ENCODE measurements at places on chromosomes 2 and 18.

GRCh38 chr2:65043001-65043400 lies 13.2 kb upstream of the CEP68 start:
- DNase-seq: no peak

DNA sequence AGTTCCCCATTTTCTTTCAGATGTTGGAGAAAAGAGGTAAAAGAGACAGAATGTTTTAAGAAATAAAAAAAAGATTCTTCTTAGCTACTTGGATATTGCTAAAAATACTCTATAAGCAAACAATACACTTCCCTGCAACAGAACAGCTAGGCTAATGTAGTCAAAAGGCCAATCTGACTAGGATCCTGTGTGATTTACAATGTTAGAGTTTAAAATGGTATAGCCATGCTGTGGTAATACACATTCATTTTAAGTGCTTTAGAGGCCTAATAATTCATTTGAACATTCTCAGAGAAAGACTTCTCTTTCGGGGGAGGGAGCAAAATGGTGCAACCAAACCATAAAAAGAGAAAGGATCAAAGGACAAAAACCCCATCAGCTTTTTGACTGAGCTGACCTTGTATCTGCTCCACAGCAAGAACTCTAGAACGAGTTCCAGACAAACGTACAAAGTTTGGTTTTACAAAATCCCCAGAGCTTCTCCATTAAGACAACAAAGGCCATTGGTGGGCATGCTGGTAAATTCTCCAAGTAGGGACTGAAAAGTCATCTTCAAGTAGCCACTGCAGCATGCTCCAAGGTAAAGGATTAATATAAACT lies 200.2 kb downstream of the STK39 start:
- no peak for DNase-seq

DNA sequence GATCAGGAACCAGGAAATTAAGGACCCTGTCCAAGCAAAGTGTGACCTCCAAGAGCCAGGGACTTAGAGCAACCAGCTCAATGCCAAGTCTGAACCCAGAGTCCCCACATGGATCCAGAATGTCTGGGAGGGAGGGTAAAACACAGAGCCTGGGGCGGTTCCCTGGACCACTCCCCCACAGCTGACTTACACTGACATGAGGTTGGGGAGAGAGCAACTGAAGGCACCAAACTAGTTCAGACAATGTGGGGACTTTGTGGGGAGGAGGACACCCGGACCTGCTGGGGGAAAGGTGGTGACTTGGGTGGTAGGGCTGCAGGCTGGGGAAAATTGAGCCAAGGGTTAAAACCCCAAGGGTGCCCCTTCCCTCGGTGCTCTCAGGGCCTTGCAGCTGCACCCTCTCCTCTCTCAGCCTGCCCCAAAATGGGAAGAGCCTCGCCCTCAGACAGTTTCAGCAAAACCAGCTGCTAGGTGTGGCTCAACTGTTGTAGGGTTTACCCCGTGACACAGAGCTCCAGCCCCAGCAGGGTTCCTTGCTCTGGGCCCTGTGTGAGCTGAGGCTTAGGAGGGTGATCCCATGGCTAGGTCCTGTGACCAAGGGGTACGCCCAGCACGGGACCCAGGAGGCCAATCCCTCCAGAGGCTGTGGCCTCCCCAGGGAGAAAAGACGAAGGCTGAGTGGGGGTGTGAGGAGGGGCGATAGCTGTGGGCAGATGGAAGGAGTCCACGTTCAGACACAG lies 28.6 kb downstream of the MARCO start:
- no peak for DNase-seq

DNA sequence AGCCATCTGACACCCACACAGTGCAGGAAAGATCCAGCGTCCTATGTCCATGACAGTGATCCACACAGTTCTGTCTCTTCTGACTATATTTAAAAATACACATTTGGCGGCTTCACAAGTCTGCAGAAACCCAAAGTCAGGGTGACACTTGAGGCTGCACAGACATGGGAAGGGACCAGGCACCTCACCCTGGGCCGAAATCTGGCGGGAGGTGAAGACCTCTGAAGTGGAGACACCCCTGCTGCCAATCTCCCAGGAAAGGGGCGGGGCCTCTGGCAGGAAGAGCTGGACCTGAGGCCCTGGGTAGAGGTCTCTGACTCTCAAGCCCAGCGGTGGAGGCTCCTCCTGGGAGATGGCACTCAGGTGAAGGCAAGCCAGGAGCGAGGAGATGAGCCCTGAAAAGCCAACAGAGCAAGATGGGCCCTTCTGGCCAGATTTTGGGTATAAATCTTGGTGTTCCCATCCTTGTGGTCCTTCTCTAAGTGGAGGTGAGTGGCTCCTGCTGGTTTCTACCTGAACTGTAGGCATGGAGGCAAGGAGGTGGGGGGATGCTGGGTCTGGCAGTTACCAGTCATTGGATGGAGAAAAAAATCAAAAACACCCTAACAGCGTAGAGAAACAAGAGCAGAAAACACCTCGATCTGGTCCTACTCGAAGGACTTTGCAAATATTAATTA lies 248.4 kb downstream of the HDAC4 start:
- no peak for DNase-seq

DNA sequence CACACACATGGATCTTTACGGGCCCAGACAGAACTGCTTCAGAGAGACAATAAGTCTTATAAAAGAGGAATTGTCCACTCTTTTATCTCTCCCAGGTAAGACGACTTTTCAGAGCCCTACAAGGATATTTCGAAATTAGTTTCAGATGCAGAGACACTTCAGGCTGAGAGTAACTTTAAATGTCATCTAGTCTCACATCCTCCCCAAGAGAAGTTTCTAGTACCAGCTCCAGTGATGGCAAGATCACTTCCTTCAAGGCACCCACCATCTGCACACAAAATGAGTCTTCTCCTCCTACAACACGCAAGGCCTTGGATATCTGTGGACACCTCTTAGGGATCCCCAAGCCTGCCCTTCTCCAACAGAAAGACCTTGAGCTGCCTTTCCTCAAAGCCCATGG lies 39.0 kb upstream of the KLHL29 start:
- DNase-seq: no peak

Measured in GM18507 (cell line).